AG10803 (cell line): ENCODE measurements at places on chromosomes 7 and 10.
A peak's percentile ranks its signal among the peaks of the same experiment; 100 is the strongest.

GRCh38 chr7:78779788-78780187, 673.7 kb downstream of the MAGI2 start:
- DNase-seq = no peak

GRCh38 chr7:106952658-106953231, 87.7 kb downstream of the PIK3CG start:
- no peak for DNase-seq

DNA sequence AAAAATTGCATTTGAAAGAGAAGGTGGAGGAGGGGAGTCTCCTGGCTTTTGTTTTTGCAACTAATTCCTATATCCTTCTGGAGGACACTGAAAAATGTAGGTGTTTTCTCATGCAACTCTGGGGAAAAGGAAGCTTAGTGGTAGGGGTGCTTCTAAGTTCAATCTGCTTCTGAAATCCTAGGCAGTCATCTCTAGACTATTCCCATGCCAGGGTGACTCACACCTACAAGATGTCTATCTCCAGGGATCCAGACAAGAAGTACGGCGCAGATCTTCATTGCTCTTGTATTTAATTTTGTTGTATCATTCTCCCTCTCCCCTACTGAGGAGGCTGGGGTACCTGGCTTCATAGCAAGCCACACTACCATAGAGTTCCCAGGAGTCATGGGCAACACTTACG, 258.8 kb downstream of the PHF14 start:
- peak; percentile 20 for DNase-seq

DNA sequence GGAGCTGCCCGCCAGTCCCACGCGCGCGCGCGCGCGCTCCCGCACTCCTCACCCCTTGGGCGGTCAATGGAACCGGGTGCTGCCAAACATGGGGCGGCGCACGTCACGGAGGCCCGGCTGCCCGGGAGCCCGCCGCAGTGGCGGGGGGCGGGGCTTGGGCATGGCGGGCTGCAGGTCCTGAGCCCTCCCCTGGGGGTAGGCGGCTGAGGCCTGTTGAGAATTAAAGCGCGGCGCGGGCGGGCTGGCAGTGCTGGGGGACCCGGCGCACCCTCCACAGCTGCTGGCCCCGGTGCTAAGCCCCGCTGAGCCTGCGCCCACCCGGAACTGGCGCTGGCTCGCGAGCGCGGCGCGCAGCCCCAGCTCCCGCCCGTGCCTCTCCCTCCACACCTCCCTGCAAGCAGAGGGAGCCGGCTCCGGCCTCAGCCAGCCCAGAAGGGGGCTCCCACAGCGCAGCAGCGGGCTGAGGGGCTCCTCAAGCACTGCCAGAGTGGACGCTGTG, 634.2 kb downstream of the ANKRD7 start:
- no peak for DNase-seq

GRCh38 chr10:86836044-86836443, 79.6 kb downstream of the BMPR1A start:
- no peak for DNase-seq

GRCh38 chr7:114956702-114957101, 34.8 kb downstream of the MDFIC start:
- DNase-seq = no peak

GRCh38 chr7:50679218-50680007, 103.3 kb downstream of the GRB10 start:
- peak; percentile 57 for DNase-seq

DNA sequence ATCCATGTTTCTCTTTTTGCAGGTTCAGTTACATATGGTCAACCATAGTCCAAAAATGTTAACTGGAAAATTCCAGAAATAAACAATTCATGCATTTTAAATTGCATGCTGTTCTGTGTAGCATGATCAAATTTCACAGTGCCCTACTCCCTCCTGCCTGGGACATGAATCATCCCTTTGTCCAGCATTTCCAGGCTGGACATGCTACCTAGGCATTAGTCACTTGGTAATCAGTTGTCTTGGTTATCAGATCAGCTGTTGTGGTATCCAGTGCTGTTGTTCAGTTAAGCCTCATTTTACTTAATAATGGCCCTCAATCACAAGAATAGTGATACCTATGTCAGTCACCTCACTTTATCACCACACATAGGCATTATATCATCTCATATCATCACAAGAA, 7.3 kb upstream of the PNLIP start:
- no peak for DNase-seq

GRCh38 chr7:15885678-15886077, 199.2 kb upstream of the MEOX2 start:
- no peak for DNase-seq

DNA sequence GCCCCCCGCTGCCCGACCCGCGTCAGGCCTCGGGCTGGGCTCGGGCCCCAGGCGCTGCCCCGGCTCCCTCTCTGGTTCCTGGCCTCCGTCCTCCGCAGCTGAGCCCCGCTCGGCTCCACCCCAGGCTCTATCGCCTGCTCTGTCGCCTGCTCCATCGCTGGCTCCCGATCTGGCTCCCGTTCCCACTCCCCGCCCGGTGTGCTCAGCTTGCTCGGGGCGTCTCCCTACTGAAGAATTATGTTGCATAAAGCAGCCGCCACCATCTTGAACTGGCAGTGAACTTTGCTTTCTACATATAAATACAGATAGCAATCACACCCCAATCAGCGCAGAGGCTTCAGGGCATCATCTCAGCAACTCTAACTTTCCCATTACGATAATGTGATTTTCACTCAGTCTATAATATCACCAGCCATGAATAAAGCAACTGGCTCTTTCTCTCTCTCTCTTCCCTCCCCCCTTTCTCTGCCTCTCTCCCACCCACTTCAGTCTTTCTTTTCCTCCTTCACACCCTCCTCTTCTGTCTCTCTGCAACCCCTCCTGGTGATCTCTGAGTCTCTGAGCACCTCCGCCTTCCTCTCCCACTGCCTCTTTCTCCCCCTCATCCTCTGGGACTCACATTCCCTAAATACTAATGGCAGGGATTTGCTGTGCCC, 43.3 kb upstream of the BTRC start:
- no peak for DNase-seq

- no peak for DNase-seq
Observed at GRCh38 chr7:41197769-41198168, 505.1 kb downstream of the INHBA start.

GRCh38 chr7:71411475-71411874, 279.5 kb downstream of the GALNT17 start:
- DNase-seq = no peak

GRCh38 chr7:24808518-24808917, 51.3 kb upstream of the GSDME start:
- DNase-seq = no peak

- DNase-seq = no peak
Observed at GRCh38 chr7:32860090-32860489, 31.5 kb downstream of the KBTBD2 start.

DNA sequence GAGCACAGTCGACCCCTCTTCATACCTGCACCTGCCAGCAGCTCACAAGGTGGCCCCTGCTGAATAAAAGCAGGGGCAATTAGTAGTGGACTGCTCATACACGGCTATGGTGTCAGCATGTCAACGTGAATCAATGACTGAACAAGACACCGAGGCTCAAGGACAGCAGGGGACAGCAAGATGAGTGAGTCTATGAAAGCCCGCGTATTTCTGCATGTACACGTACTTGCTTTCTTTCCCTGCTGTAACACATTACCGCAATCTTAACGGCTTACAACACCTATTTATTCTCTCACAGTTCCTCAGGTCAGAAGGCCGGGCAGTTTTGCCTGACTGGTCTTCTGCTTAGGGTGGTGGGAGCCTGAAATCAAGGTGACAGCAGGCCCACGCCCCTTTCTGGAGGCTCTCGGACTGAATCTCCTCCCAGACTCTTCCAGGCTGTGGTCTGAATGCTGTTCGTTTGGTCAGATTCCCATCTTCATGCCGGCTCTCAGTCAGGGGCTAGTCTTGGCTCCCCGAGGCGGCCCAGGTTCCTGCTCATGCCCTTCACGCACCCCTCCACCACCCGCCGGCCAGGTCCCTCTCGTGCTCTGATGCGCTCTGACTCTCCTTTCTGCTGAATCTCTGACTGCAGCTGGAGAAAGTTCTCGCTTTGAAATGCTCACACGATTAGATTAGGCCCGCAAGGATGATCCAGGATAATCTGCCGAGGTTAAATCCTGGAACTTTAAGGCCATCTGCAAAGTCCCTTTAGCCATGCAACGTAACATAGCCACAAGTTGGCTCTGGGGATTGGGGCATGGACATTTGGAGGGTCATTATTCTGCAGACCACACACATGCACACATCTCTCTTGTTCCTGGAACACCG, 7.8 kb upstream of the PPP2R2D start:
- no peak for DNase-seq

- no peak for DNase-seq
Observed at GRCh38 chr7:36279200-36279925, 110.3 kb upstream of the ANLN start.

- DNase-seq = peak; percentile 22
Observed at GRCh38 chr10:69703256-69703655, 73.2 kb downstream of the FAM241B start.

- DNase-seq = peak; percentile 89
Observed at GRCh38 chr7:28408960-28409715, 3.2 kb upstream of the CREB5 start.

DNA sequence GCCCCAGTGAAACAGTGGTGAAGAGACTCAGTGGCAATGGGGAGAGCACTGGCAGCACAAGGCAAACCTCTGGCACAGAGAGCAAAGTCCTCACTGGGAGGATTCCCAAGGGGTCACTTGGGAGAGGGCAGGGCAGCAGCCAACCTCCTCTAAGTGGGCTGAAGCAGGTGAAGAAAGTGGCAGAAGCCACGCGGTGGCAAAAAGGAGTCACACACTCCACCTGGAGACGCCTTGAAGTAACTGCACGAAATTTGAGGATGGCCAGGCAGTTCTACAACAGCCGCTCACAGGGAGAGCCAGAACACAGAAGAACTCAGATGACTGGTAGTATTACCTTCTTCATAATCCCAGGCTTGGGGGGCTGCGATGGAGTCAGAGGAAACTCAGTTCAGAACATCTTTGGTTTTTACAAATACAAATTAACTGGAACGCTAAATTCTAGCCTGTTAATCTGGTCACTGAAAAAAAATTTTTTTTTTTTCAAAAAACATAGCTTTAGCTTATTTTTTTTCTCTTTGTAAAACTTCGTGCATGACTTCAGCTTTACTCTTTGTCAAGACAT, 574 bp upstream of the IL6 start:
- DNase-seq = peak; percentile 85

DNA sequence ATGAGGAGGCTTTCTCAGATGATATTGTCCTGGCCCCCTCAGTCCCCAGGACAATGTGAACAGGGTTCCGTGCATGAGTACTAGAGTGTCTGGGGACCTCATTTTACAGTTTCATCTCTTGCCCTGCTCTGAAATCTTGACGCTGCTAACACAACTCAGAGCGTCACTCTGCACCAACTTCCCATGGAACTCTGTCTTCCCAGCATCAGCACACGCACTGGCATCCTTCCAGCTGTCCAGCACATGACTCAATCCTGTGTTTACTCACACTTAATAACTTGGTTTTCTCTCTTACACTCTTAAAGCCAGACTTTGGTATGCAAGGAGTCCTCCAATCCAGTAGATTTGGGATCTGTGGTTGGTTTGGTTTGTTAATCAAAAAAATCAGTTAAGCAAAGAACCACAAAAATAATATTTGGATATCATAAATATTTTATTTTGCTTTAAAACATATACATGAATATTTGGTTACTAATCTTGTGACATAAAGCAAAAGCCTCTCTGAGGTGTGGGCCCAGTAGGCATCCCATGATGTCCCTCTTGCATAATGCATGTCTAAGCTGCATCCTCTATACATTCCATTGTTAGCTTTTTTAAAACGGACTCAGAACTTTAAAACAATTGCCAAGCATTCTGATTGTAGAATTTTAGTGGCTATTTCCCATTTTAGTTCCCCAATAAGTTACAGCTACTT, 131.0 kb downstream of the CXCL12 start:
- DNase-seq = peak; percentile 94

- no peak for DNase-seq
Observed at GRCh38 chr10:29356931-29357330, 68.1 kb downstream of the LYZL1 start.

- DNase-seq = peak; percentile 25
Observed at GRCh38 chr7:121244120-121244870, 84.5 kb upstream of the WNT16 start.

GRCh38 chr10:126687121-126687606, 16.7 kb upstream of the C10orf90 start:
- DNase-seq = no peak

GRCh38 chr10:70585578-70586169, 16.9 kb downstream of the PRF1 start:
- no peak for DNase-seq

- DNase-seq = no peak
Observed at GRCh38 chr7:47241112-47242065, 340.5 kb downstream of the TNS3 start.

DNA sequence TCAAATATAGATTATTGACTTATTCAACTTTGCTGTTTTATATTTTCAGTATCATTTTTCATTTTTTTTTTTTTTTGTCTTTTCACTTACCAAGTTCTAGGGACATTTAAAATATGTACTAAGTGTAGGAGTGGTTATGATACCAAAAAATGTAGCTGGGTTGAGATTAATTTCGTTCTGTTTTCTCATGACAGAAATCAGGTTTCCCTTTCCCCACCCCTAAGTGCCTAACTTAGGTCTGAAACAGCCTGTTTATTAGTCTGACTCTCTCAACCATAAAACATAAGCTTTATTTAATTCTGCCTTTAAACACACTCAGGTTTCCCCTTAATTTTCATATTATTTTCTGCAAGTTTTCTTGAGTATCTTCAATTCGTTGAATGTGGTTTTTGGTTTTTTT, 22.1 kb downstream of the TMEM106B start:
- DNase-seq = no peak

- DNase-seq = no peak
Observed at GRCh38 chr10:79250259-79250658, 97.0 kb upstream of the PPIF start.

- DNase-seq = peak; percentile 31
Observed at GRCh38 chr10:100146875-100147650, 38.8 kb downstream of the ERLIN1 start.

DNA sequence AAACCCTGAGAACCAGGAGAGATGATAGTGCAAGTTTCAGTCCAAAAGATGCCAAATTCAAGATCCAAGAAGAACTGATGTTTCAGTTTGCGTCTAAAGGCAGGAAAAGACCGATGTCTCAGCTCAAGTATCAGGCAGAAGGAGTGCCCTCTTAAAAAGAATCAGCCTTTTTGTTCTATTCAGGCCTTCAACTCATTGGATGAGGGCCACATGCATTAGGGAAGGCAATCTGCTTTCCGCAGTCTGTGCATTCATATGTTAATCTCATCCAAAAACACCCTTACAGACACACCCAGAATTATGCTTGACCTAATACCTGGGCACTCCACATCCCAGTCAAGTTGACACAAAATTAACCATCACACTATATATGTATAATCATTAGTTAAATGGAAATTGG, 45.2 kb downstream of the DNAJB9 start:
- DNase-seq = no peak

GRCh38 chr10:120929166-120929565, 78.0 kb downstream of the WDR11 start:
- no peak for DNase-seq

DNA sequence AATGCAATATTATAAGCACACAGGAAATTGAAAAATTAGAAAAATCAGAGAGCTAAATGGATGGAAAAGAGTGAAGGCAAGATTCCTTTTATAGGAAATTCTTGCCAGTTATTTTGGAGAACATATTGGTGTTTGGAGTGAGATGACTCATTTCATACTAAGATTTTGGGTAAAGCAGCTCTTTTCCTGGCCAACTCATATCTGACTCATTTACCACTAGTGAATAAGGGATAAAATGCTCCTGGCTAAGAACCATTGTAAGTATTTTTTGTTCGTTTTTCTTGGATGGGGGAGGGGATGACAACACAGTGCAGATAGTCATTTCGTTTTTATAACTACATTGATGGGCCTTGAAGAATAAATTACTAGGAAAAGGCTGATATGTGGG, 139.3 kb downstream of the TWIST1 start:
- DNase-seq = peak; percentile 95
